Activated T-helper 17 cell treated with anti-CD3 and anti-CD28 coated beads, Interleukin-2, amount 50 U/mL, for 72 hours (primary cell): ENCODE measurements at places on chromosomes 3 and 15. TPM values are rescaled to one million over a fixed set of nuclear protein-coding genes. Genes with fewer than 3 reads are reported as not detected.
A peak's percentile ranks its signal among the peaks of the same experiment; 100 is the strongest.

Gene WNT5A
- total RNA-seq: not detected

GRCh38 chr15:40163657-40164416, 3.0 kb downstream of the BUB1B start:
- peak; percentile 25 for ATAC-seq

GRCh38 chr3:21914451-21914850, 163.4 kb upstream of the ZNF385D start:
- no peak for ATAC-seq

Gene WDR93
- 0.19 TPM for total RNA-seq

DNA sequence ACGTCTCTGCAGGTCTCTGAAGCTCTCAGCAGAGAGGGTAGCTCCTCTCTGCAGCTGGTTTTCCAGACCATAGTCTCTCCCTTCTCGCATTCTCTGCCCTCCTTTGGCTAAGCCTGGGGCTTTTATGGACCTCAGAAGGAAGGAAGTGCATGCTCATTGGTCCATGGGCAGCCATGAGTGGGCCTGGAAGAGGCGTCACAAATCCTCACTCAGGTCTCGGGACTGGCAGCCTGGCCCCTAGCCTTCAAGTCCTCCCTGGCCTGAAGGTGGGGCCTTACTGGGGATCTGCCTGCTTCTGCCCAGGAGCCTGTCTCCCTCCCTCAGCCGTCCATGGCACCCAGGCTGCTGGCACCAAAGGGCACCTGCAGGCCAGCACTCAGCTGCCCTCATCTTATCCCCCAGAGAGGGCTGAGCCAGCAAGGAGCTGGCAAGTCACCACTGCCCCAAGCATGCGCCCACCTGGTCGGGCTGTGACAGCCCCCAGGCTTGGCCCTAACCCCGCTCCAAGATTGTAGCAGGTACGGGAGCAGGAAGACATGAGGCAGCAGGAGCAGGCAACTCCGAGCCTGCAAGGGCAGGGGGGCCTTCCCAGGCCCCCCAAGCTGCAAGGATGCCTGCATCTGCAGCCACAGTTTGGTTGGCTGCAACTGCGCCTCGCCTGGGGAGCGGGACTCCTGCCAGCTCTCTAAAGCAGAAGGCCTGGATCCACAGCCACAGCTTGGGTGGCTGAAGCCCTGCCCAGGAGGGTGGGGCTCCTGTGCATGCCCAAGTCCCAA, 37.4 kb downstream of the GHSR start:
- ATAC-seq: no peak

Gene ATP13A4
- total RNA-seq: 3.3 TPM

Gene MLF1
- total RNA-seq: 3.1 TPM
